Activated T-cell treated with anti-CD3 and anti-CD28 coated beads, Interleukin-2, amount 50 U/mL, for 72 hours (primary cell): ENCODE measurements at places on chromosomes 7 and 10.

- no peak for DNase-seq
- peaks cover 30% of the 10 kb centered on the region for H3K4me1 ChIP-seq
- peak overlapping the region; percentile 68 for H3K4me3 ChIP-seq
- peak overlapping the region; percentile 2 for H3K27ac ChIP-seq
- H3K36me3 ChIP-seq = peaks cover 3% of the 10 kb centered on the region
- peaks cover 66% of the 10 kb centered on the region for H3K27me3 ChIP-seq
Measured at GRCh38 chr7:27172315-27172774, 1.8 kb downstream of the HOXA10 start.

- DNase-seq = no peak
- no peak overlapping the region for H3K4me3 ChIP-seq
- H3K27ac ChIP-seq = no peak overlapping the region
Measured at GRCh38 chr7:111662386-111662785, 100.1 kb upstream of the IMMP2L start.

DNA sequence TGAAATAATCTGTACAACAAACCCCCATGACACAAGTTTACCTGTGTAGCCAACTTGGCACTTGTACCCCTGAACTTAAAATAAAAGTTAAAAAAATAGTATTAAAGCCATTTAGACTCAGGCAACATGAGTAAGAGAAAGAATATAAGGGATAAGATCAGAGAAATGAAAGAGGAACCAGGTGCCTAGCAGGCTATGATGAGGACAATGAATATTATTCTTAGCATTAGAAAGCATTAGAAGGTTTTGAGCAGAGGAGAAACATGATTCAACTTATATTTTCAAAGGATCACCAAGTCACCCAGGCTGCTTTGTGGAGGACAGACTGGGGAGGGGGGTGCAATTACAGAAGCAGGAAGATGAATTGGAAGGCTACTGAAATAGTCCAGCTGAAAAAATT is 48.1 kb upstream of the TES start:
- peaks cover 12% of the 10 kb centered on the region for H3K4me1 ChIP-seq
- no peak overlapping the region for H3K27ac ChIP-seq
- peaks cover 14% of the 10 kb centered on the region for H3K27me3 ChIP-seq
- no peak overlapping the region for H3K4me3 ChIP-seq

GRCh38 chr7:92717623-92717992 is 118.8 kb downstream of the CDK6 start:
- H3K27ac ChIP-seq = peak overlapping the region; percentile 82
- DNase-seq = no peak
- peaks cover 40% of the 10 kb centered on the region for H3K36me3 ChIP-seq
- peak overlapping the region; percentile 80 for H3K4me3 ChIP-seq

DNA sequence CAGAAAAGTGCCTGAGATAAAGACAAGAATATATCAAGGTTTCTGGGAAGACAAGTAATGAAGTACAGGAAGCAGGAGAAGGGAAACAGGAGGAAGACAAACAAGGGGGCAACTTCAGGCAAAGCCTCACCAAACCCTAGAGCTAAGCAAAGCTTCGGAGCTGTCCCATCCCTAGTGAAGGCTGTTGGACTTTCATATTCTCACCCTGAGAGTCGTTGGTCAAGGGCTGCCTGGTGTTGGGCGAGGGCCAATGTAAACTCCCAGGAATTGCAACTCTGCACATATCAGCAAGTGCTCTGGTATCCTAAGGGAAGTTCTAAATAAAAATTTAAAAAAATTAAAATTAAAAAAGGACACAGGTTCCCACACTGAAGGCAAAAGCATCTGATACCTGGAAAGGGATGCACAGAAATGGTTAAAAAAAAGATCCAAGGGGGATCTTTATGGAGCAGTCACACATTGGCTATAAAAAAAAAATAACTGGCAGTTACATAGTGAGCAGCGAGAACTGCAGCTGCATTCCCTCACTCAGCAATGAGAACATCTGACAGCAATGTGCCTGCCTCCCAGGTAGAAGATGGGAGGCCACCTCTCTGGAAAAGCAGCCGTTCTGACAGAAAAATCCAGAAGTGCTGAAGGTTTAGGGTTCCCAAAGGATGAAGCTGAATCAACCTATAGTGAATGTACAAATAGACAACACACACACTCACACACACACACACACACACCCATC is 304.7 kb downstream of the WDR11 start:
- no peak overlapping the region for H3K4me3 ChIP-seq
- no peaks in the 10 kb centered on the region for H3K27me3 ChIP-seq
- no peaks in the 10 kb centered on the region for H3K4me1 ChIP-seq
- DNase-seq = no peak
- no peak overlapping the region for H3K27ac ChIP-seq
- peaks cover 2% of the 10 kb centered on the region for H3K36me3 ChIP-seq

DNA sequence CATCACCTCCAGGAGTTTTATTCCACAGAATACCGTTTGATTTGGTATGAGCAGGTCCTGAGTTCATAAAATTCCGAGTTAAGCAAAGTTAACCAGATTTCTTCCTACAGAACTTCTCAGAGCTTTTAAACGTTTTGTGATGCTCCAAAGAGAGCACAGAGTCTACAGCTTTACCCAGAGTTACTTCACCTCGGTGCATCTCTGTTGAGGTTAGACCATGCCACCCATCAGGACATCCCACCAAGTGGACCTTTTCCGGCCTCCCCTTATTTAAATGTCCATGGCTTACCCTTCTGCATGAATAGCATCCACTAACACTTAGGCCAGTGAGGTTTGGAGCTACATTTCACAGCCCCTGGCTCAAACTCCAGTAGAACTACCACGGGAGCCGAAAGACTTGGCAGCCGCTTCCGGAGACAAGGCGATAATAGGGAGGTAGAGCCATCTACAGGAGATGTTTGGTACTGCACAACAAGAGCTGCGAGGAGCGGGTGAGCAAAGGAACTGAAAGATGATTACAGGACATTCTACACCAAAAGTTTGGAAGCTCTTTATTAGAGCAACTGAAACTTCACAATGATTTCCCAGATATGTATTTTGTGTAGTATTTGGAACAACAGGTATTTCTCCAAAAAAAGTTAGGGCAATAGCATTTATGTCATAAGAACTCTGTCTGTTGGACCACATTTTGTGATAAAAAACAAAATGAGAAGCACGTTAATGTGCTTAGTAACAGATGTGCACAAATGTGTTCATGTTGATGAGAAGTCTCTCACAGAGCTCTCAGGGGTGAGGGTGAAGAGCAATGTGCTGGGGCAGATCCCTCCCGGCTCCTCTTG is 174.7 kb downstream of the HERPUD2 start:
- no peaks in the 10 kb centered on the region for H3K36me3 ChIP-seq
- peak; percentile 61 for DNase-seq
- H3K4me3 ChIP-seq = no peak overlapping the region
- H3K27ac ChIP-seq = no peak overlapping the region
- peaks cover 26% of the 10 kb centered on the region for H3K27me3 ChIP-seq
- no peaks in the 10 kb centered on the region for H3K4me1 ChIP-seq

DNA sequence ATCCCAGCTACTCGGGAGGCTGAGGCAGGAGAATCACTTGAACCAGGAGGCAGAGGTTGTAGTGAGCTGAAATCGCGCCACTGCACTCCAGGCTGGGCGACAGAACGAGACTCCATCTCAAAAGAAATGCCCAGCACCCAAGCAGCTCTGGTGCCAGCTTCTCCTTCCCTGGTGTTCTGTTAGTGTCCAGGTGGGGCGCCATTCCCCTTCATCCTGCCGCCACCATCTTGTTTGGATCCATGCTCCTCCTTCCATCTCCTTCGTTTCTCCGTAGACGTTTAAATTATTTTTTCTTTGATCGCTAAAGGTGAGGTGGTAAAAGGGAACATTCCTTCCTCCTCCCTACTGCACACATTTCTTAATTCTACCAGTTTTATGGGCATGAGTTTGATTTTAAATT is 30.3 kb downstream of the PROSER2 start:
- no peaks in the 10 kb centered on the region for H3K4me1 ChIP-seq
- H3K27me3 ChIP-seq = peaks cover 11% of the 10 kb centered on the region
- no peaks in the 10 kb centered on the region for H3K36me3 ChIP-seq
- DNase-seq = no peak

- no peak overlapping the region for H3K27ac ChIP-seq
- DNase-seq = peak; percentile 10
- peaks cover 6% of the 10 kb centered on the region for H3K4me1 ChIP-seq
Measured at GRCh38 chr7:149664666-149665065, 108.7 kb downstream of the ZNF467 start.

DNA sequence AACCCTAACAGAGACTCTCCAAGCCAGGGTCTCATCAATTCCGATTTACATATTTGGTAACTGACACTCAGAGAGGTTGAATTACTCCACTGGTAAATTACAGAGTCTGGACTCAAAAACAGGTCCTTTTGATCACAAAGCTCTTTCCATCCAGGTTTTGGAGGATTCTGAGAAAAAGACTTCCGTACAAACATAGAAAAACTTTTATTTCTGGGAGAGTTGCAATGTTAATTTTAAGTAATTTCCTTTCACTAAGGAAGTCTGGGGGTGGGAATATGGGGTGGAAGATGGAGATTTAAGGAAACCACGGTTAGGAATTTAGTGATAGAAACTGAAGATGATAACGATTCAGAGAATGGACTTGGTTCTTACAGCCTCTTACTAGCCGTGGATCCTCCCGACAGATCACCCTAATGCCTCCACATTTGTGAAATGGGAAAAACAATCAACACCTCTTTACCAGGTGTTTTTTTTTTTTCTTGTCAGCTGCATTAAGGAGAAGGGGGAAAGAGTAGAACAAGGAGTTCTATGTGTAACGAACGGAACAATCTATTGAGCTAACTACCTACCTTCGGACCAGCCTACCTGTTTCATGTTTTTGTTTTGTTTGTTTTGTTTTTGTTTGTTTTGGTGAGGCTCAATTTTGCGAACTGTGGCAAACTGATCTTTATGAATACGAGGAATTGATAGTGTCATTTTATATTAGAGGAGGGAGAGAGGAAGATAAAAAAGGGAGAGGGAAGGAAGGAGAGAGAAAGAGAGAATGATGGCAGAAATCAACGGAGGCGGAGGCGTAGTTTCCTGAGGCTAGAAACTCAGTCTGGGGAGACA is 1.7 kb upstream of the RBM20 start:
- H3K27ac ChIP-seq = no peak overlapping the region
- H3K4me1 ChIP-seq = peaks cover 32% of the 10 kb centered on the region
- H3K36me3 ChIP-seq = peaks cover 3% of the 10 kb centered on the region
- H3K4me3 ChIP-seq = peak overlapping the region; percentile 78
- DNase-seq = no peak
- peaks cover 52% of the 10 kb centered on the region for H3K27me3 ChIP-seq

DNA sequence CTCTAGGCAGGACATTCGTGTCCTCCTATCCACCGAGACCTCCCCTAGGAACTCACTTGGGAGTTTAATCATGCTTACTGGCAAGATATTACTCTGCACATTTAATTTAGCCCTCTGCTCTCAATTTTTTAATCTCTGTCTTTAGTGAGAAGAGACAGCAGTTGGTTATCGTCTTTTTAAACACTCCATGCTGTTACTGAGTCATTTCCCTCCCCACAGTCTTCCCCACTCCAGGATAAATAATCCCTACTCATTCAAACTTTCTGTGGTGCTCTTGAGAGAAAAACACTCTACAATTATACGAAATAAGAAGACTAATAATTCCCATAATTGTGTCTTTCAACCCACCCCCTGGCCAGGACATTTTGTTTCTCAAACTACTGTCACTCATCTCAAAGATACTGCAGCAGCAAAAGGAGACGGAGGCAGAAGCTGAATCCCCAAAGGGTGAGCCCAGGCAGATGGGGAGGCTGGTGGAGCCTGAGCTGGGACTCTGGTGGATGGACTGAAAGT is 84.2 kb downstream of the ANK3 start:
- H3K36me3 ChIP-seq = no peaks in the 10 kb centered on the region
- no peak for DNase-seq
- no peak overlapping the region for H3K27ac ChIP-seq
- no peaks in the 10 kb centered on the region for H3K27me3 ChIP-seq
- no peak overlapping the region for H3K4me3 ChIP-seq

DNA sequence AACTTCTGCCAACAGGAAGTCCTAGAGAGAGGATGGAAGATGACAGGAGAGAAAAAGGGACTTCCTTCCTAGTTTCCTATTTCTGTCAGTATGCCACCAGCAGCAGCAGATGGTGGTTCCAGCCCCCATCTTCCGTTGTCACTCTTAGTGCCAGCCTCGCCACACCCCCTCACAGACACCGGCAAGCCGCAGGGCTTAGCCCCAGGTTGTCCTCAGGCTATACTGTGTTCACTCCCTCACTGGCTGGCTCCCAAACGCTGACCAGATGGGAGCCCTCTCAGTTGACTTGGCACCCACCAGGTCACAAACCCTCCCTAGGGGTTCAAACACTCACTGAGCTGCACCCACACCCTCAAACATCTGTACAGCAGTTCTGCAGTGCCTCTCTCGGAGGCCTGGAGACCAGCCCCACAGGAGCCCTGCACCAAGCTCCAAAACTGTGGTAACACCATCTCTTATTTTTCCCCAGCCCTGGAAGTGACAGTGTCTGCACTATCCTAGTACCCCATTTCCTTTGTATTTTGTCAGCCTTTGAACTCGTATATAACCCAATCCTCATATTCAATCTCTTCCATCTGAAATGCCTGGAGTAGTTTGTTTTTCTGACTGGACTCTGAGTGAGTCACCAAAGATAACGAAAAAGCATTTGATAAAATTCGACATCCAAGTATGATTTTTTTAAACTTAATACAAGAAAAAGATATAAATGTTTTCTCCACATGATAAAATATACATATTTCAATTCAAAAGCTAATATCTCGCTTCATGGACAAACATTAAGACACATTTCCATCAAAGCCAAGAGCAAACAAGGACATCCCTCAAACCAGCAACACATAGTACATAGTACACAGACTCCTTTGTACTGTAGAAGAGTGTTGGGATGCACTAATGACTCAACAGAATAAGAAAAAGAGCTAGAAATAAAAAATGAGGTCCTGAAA is 34.5 kb downstream of the SMURF1 start:
- peak; percentile 8 for DNase-seq
- H3K4me1 ChIP-seq = peaks cover 66% of the 10 kb centered on the region
- H3K27ac ChIP-seq = no peak overlapping the region
- H3K4me3 ChIP-seq = peak overlapping the region; percentile 15

DNA sequence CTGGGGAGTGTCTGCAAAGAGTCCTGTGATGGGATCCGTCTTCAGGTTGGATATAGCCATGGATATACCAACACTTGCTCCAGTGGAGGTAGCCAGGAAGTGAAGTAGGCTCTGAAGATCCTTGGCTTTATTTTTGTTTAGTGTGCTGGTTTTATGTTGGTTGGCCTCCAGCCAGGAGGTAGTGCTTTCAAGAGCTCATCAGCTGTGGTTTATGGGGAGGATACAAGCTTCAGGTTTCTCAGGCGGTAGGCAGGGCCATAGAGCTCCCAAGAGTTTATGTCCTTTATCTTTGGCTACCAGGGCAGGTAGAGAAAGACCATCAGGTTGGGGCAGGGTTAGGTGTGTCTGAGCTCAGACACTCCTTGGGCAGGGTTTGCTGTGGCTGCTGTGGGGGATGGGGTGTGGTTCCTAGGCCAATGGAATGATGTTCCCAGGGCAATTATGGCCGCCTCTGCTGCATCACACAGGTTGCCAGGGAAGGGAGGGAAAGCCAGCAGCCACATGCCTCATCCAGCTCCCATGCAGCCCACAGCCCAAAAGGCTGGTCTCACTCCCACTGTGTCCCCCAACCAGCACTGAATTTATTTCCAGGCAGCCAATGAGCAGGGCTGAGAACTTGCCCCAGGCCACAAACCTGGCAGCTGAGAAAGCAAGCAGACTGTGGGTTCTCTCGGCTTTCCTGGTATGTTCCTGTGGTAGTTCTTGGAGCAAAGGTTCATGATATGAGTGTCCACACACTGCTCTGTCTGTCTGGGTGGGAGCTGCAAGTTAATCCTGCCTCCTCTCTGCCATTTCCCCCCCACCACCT is 67.0 kb upstream of the PRLHR start:
- no peak for DNase-seq
- H3K27ac ChIP-seq = no peak overlapping the region
- H3K36me3 ChIP-seq = peaks cover 5% of the 10 kb centered on the region
- peaks cover 40% of the 10 kb centered on the region for H3K4me1 ChIP-seq
- H3K27me3 ChIP-seq = no peaks in the 10 kb centered on the region
- H3K4me3 ChIP-seq = no peak overlapping the region
